ENCODE measurements at places on chromosomes 2 and 18. TPM values are rescaled to one million over a fixed set of nuclear protein-coding genes. Genes with fewer than 3 reads are reported as not detected.
A peak's percentile ranks its signal among the peaks of the same experiment; 100 is the strongest.

The CHAC2 gene
- 5.0 TPM for total RNA-seq

The ZNF804A gene
- total RNA-seq: not detected

GRCh38 chr2:217331523-217332416, 471.9 kb upstream of the TNP1 start:
- DNase-seq: peak; percentile 77

The C1QL2 gene
- not detected for total RNA-seq

- no peak for DNase-seq
Observed at GRCh38 chr2:83240611-83241010, 1218.5 kb downstream of the SUCLG1 start.

- DNase-seq: no peak
Observed at GRCh38 chr18:362311-363290, 94.8 kb upstream of the THOC1 start.

The UGT1A1 gene
- total RNA-seq: 1.5 TPM

All from bronchial epithelial cell (primary cell).